ENCODE measurements at places on chromosomes 6 and 20.

GRCh38 chr20:12110274-12110673, 192.6 kb downstream of the BTBD3 start:
- DNase-seq: no peak

DNA sequence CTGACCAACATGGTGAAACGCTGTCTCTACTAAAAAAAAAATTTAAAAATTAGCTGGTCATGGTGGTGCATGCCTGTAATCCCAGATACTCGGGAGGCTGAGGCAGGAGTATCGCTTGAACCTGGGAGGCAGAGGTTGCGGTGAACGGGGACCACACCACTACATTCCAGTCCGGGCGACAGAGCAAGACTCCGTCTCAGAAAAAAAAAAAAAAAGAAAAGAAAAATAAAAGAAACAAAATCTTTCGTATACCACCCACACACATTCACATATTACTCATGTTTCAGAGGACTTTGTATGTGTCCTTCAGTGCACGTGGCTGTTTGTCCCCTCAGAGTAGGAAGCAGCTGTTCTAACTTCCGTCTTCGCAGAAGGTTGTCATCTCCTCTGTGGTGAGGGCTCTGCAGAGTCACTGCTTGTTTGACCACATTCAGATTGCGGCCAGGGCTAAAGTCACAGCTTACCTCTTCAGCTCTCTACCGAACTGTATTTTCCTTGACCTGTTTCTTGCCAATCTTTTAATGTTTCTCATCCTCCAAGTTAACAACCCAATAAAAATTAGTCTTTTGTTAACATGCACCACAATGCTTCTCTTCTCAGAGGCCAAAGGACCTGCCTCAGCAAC, 36.6 kb upstream of the HIVEP1 start:
- DNase-seq: no peak

DNA sequence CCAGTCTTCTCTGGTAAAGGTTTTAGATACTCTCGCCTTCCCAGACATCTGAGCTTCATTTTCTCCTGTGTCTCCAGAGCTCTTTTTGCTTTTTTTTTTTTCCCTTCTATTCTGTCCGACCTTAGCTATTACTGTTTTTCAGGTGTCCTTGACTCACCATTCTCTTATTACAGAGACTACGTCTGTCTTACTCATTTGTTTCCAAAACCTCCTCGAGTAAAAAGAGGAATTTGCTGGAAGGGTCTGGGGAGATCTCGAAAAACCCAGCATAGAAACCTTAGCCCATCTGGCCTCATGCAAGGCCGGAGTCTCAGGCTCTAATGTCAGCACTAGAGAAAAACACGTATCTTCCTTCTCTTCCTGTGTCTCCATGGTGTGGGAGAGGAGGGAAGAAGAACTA, 109.2 kb upstream of the CARMIL1 start:
- DNase-seq: no peak

DNA sequence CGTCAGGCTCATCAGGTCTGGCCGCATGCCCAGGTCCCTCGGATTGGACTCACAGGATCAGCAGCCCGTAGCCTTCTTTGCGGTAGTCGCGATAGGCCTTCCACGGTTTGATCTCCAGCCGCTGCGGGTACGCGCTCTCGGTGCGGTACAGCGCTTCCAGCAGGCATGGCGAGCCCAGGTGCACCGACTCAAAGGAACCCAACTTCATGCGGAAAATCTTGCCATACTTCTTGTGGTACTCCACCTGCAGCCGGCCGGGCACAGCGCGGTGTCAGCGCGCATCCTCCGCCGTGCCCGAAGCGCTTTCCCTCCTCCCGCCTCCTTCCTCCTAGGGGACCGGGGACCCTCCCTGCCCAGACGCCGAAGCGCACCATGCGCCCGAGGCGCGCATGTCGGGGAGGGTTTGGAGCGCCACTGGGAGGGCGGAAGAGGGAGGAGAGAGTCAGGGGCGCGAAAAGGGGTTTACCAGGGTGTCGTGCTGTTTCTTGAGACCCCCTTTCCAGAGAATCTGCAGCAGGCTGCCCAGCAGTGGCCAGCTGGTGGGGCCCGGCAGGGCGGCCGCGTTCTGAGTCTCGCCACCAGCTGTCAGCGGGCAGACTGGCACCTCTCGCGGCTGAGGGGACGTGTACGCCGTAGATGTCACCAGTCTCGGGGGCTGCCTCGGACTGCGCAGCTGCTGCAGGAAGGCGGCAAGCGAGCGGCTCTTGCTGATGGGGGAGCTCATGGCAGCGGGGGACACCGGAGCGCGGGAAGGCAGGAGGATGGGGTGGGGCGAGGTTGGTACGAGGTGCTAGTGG, 732 bp downstream of the CYP24A1 start:
- no peak for DNase-seq

DNA sequence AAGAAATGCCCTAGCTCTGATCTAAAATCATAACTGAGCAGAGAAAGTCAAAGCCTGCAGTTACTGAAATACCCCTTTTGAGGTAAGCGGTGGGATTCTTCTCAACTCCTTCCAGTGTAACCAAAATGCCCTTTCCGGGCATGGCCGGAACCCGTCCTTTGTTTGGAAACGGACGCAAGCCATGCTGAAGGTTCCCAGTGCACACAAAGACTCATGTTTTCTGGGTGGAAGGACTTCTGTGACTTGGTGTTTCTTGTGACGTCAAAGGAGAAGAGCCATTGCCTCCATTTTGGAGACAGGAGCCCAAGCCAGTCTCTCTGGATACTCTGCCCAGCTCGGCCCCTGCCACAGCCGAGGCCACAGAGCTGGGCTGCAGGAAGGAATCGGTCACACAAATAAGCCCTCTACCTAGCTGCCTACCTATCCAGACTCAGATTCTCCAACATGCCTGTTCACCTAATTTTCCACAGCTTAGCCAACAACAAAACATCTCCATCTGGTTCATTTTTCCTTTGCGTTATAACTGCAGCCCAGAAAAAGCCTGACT, 182.8 kb downstream of the TBXT start:
- DNase-seq: no peak

- no peak for DNase-seq
These were observed 140.8 kb upstream of the AGPAT4 start for GRCh38 chr6:161414707-161415106.

DNA sequence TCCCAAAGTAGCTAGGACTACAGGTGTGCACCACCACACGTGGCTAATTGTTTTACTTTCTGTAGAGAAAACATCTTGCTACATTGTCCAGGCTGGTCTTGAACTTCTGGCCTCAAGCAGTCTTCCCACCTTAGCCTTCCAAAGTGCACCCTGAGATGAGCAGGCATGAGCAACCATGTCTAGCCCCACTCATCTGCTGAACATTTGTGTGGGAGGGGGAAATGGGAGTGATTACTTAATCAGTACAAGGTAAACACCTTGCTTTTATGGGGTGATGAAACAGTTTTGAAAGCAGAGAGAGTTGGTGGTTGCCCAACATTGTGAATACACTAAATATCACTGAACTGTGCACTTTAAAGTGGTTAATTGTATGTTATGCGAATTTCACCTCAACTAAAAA, 5.3 kb downstream of the APMAP start:
- DNase-seq: no peak

DNA sequence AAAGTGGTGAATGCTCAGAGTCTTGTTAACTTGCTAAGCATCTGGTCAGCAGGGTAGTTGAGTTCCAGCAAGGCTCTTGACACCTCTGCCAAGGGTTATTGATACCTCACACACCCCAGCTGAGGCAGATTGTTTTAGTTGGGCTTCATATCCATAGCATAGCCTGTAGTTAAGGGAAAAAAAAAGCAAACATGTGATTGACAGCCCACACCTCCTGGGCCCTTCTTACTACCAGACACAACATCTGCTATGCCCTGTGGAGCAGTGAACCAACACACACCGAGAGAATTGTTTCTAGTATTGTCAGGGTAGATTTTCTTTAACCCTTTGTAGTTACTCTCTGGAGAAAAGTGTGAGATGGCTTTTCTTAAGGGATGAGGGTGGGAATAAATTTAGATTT, 697.0 kb upstream of the POU3F2 start:
- DNase-seq: no peak

GRCh38 chr6:21612067-21612745, 18.7 kb downstream of the SOX4 start:
- no peak for DNase-seq

DNA sequence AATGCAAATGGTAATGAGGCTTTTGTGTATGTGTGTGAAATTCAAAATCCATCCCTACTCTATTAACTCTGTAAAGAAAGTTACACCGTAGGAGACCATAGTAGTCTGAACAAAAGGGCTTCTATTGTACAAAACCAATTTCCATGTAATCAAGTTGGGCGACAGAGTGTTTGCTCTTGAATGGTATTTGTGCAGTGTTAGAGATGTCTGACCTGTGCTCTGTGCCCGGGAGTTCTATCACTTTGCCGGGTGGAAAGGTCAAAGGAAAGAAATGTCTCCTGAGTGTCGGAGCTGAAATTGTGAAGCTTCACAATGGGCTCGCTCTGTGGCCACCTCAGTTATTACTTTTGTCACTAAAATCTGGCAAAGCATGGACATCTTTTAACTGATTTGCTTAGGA, 312.0 kb downstream of the SAMD5 start:
- no peak for DNase-seq

DNA sequence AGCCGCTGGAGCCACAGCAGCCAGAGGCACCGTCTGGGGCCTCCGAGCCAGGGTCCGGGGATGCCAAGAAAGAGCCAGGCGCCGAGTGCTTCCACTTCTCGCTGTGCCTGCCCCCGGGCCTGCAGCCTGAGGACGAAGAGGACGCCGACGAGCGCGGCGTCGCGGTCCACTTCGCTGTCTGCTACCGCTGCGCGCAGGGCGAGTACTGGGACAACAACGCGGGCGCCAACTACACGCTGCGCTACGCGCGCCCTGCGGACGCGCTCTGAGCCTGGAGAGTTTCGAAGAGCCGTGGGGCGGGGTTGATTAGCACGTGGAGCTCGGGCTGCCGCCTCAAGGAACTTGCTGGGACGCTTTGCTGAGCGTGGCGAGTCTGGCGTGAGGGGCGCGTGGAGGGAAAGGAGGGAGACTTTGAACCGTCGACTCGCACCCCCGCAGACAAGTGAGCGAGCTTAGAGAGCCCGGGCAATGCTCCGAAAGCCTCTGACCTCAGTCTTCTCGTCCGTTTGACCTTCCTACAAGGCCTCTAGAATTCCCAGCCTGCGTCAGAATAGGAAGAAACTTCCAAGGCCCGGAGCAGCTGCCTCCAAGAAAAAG, 1.3 kb downstream of the PPP1R3G start:
- DNase-seq: no peak

DNA sequence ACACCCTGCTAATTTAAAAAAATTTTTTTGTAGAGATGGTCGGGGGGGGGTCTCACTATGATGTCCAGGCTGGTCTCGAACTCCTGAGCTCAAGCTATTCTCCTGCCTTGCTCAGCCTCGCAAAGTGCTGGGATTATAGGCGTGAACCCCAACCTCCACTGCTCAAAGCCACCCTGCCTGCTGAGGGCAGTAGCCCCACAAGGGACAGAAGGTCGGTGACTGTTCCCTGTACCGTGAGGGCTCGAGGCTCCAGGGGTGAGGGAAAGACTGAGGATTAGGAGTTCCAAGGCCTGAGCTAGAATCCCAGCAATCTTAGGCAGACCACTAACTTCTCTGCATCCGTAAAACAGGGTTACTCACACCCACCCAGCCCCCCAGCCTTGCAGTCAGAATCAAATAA, 51.1 kb downstream of the CPNE5 start:
- DNase-seq: no peak

- no peak for DNase-seq
These were observed 292.6 kb upstream of the NT5E start for GRCh38 chr6:85157311-85157710.

DNA sequence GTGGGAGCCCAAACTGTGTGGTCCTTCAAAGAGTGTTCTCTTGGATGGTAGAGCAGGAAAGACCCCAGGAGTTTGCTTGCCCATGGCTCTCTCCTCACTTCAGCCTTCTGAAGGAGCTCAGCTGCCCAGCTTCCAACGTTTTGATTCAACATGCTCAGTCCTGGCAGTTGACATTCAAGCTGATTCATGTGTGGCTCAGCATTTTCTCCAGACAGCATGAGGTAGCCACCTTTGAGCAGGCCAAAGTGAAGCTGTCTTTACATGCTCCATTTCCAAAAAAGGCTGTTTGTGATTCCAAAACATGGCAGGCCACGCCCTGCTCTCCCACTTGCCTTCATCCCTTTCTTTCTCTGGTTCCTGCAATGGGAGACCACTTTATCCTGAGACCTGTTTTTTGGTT, 280.2 kb downstream of the TBC1D7 start:
- no peak for DNase-seq

- no peak for DNase-seq
These were observed 7.2 kb upstream of the TRIB3 start for GRCh38 chr20:373171-373890.

GRCh38 chr6:50899306-50899870, 80.7 kb downstream of the TFAP2B start:
- no peak for DNase-seq

- no peak for DNase-seq
These were observed 121.4 kb upstream of the LY86 start for GRCh38 chr6:6466967-6467761.

DNA sequence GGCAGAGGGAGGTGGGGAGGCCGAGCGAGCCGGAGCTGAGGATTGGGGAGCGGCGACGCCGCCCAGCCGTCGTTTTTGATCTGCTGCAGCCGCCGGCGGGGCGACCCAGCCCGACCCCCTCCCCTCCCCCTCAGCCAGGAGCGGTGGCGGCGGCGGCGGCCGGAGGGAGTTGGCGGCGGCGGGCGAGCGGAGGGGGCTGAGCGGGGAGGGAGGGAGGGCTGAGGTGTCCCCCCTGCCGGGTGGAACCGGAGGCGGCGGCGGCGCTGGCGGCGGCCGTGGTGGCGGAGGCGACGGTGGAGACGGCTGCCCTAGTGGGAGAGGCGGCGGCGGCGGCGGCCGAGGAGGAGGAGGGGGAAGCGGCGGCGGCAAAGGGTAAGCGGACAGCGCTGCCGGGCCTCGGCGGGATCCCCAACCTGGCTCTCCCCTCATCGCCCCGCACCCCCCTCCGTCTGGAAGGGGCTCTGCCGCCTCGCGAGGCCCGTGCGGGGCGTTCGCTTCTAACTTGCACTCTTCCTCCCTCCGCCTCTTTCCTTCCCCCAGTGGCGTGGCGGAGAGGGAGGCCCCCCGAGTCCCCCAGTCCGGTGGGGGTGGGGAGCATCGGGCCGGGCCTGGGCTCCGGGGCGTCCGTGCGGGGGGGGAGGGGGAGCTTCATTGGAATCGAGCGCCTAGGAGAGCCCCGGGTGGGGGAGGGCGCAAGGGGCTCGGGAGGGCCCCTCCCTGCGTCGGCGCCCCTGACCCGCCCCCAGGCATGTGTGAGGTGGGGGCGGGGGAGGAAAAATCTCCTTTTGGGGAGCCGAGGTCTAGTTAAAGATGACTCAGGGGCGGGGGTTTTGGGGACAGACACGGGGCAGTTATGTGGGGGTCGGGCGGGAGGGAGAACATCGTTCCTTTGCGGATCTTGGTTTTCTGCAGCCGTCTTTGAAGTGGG, at the start of gene TAB2:
TSS of gene TAB2 (plus strand) at position 69 of the 928 bp plus-strand sequence. CDS start 52,286 bp downstream, outside the sequence.
- DNase-seq: peak; percentile 75

- DNase-seq: no peak
These were observed 397.4 kb downstream of the C6orf118 start for GRCh38 chr6:164911873-164912580.

GRCh38 chr6:41921712-41921998, 356 bp downstream of the BYSL start:
- DNase-seq: no peak

DNA sequence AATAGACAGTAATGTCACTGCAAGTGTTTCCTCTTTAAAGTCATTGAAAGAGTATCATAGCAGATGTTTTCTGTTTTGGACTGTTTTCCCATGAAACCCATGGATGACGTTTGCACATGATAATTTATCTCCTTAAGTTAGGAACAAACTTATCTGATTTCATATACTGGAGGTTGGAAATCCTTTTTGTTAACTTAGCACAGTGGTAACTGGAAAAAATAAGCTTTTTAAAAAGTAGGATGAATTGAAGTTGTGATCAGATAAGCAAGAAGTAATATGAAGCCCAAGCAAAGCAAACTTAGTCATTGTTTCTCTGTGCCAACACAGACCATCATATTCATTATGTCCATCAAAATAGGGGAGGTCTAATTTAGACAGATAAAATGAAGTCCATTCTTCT, 61.6 kb downstream of the PLCB4 start:
- DNase-seq: no peak

Data from stimulated activated CD4-positive, alpha-beta T cell treated with anti-CD3 and anti-CD28 coated beads, Interleukin-4, amount 100 ng/mL, for 48 hours (primary cell).